ENCODE measurements at places on chromosomes 3 and 15.

DNA sequence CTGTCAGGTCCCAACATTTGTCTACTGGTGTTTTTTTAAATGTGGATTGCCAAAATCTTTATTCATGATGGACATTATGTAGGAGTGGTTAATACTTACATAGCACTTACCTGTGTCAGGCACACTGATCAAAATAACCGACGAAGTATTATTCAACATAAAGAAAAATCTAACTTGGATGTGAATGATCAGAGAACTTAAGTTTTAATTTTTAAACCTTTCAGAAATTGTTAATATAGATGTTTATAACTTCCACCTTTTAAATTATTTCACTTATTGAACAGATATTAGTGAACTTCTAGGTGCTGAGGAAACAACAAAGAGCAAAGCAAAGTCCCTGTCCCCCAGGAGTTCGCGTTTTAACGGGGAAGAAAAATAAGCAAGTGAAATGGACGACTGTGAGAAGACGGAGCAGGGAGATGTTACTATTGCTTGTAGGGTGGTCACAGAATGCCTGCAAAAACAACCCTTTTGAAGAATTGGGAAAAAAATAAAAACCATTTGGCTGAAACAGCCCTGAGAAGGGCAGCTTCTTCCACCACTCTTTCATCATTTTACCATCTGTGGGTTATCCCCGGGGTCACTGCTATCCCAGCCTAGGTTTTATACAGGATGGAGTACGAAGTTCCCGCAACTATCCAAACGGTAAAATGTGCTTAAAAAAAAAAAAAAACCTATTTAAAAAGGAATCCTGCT, 915 bp upstream of the APH1B start:
- no peak for DNase-seq

- DNase-seq = no peak
Observed at GRCh38 chr3:154364849-154365248, 40.6 kb upstream of the DHX36 start.

GRCh38 chr3:40873476-40873875, 325.8 kb upstream of the CTNNB1 start:
- no peak for DNase-seq

- DNase-seq = no peak
Observed at GRCh38 chr15:60546744-60547143, 67.8 kb upstream of the ICE2 start.

GRCh38 chr3:13332158-13332557, 88.0 kb downstream of the NUP210 start:
- DNase-seq = no peak

GRCh38 chr3:146117406-146118285, 43.3 kb downstream of the PLOD2 start:
- DNase-seq = no peak

DNA sequence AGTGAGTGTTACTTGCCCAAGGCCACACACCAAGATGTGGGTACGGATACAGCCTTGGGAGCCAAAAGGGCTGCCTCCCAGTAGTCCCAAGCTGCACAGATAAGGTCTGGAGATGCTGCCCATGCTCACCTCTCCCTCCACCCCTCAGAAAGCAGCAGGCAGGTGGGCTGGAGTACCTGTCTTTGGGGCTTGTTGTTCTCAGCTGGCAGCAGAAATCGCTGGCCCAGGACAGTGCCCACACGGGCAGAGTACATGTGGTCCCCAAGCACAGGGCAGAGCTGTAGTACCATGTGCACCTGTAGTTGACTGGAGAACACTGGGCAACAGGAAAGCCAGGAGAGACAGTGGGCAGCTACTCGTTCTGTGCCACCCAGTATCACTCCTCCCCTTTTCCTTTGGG, 5.0 kb downstream of the RPUSD3 start:
- no peak for DNase-seq

DNA sequence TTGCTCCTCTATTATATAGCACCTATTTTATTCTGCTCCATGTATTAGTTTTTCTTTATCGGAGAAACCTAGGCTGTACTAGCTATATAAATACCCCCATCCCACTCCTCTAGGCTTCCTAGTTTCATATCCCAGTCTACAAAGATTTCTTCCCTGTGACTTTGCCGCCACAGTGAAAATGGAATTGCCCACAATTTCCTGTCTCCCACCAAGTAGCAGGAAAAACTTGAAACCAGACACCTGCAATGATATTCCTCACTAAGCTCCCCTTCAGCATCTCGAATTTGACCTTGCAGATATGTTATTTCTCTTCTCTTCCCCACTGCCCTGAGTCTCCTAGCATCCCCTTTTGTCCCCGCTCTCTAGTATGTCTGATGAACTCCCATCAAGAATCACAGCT, 685.8 kb upstream of the CCDC54 start:
- DNase-seq = no peak

DNA sequence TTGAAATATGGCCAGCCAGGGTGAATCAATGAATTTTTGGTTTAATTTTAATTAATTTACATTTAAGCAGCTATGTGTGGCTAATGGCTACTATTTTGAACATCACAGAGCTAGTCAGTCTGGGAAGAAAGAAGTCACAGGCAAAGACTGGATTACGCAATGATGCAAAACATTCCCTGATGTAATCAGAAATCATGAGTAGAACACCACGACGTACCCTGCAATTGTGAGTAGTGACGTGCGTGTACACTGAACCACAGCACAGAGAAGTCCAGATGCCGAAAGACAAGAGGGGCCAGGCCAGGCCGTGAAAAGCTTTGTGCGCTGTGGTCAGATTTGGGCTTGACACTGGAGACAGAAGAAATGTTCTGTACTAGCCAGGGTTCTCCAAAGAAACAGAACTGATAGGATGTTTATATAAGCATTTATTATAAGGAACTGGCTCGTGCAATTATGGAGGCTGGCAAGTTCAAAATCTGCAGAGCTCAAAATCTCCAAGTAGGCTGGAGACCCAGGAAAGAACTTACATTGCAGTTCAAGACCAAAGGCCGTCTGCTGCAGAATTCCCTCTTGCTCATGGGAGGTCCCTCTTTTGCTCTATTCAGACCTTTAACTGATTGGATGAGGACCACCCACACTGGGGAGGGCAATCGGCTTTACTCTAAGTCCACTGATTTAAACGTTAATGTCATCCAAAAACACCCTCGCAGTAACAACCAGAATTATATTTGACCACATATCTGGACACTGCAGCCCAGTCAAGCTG, 44.6 kb downstream of the SH3BP5 start:
- no peak for DNase-seq

GRCh38 chr3:189703865-189704264, 72.7 kb downstream of the TP63 start:
- no peak for DNase-seq

DNA sequence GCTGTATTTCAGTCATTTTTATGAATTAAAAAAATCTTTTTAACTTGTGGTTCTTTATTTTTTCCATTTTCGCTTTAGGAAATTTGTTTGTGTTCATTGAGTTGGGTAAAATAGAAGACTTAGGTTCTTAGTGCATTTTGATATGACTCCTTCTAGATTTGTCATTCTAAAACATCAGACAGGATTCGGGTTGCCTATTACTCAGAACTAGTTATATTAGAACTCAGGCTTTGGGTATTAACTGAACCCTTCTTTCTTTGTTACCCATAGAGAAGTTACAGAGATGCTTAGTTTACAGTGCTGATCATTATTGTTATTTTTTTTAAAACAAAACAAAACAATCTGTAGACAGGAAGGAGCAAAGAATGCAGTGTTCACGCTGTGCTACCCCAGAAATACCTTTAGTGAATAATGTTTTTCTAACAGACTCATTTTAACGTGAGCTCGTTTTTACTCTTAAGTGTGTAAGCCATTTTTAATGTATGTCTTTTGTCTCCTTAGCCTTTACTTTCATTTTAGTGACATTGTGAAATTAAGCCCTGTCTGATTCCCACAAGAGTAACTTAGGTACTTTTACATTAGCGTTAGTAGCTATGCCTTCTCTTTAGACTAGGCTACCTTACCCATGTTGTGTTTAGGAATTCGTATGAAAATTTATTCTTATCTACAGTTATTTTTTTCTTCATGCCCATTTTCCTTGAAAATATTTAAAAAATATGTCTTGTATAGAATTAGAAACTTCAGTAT, 53.4 kb downstream of the CMC1 start:
- DNase-seq = no peak

Measured in stimulated activated CD8-positive, alpha-beta memory T cell treated with anti-CD3 and anti-CD28 coated beads, Interleukin-4, amount 100 ng/mL, for 4 hours (primary cell).